RPMI8226 (cell line): ENCODE measurements at places on chromosomes 5 and 9.

- DNase-seq, result peak; percentile 3
Observed at GRCh38 chr5:25568989-25569625, 924.3 kb upstream of the CDH10 start.

DNA sequence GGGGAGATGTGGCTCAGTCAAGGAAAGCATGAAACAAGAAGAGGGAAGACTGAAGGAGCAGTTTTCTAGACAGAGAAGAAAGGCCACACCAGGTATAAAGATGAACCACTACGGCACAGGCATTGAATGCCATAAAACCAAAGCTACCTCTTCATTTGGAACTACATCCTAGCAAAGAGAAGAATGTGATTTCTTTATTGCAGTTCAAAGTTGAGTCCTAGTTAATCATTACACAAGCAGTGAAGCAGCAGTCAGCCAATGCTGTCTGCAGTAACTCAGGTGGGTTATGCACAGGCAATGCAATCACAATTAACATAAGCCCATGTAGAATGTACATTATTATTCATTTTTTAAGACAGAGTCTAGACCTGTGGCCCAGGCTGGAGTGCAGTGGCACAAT is 21.7 kb upstream of the PCAT7 start:
- DNase-seq, result no peak

DNA sequence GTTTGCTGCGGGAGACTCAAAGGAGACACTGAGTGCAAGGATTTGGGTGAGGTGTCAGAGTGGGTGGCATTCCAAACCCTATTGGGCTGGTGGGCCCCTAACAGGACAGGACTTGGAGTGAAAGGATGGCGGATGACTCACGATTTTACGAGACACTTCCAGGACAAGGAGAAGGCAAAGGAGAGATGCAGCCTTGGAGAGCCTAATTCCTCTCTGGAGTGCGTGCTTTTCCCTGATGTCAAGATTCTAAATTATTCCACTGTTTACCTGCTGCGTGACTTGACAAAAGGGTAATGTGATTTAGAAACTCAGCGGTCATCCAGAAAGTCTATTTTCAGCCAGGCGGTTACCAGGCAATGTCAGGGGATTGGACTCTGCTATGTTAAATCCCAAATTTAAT is 41.6 kb upstream of the CD180 start:
- no peak for DNase-seq

GRCh38 chr9:108445431-108446071 is 410.2 kb downstream of the ACTL7B start:
- DNase-seq, result no peak

- DNase-seq, result no peak
Observed at GRCh38 chr5:102772273-102772672, 17.2 kb downstream of the PAM start.

- DNase-seq, result no peak
Observed at GRCh38 chr9:126049088-126049487, 277.5 kb upstream of the MVB12B start.

DNA sequence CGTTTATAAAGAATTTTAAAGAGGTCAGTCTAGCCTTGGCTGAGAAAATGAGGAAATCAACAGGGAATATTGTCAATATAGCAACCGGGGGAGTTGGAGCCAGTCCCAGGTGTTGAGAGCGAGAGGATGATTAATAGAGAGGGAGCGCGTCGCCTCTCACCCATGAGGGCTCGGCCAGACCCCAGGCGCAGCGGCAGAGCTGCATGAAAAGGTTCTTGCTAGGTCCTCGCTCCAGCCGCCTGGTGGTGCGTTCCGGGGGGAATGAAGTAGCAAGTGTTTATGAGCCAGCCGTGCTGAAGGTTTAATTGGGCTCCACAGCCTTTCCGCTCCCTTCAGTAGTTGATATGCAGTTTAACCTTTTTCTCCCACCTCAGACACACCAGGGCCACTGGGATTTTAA is 167.3 kb upstream of the IRX1 start:
- no peak for DNase-seq

GRCh38 chr5:108345541-108346171 is 36.2 kb downstream of the FBXL17 start:
- peak; percentile 52 for DNase-seq

DNA sequence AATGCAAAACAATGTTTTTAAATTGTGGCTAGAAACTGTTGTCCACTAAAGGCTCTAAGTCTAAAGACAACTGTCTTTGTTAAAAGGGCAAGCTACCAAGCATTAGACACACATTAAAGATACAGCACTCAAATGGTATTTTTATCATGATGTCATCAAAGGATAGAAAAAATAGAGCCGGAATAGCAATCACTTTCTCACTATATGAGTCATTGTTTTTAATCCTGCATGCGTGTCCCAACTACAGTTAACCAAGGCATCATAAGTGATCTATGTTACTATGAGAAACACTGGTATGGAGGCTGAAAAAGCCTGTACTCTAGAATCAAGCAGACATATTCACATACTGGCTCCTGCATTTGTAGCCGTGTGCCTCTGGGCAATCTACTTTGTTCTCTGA is 1.9 kb upstream of the PJA2 start:
- no peak for DNase-seq

GRCh38 chr5:67900514-67900913 is 315.0 kb upstream of the PIK3R1 start:
- DNase-seq, result no peak
